Adrenal gland (tissue), 19 donors: ENCODE measurements at places on chromosomes 16 and 17. TPM values are rescaled to one million over a fixed set of nuclear protein-coding genes. Genes with fewer than 3 reads are reported as not detected.

The MYO1D gene
- polyA plus RNA-seq, result 55.5 TPM

The FLYWCH2 gene
- polyA plus RNA-seq, result 49.5 TPM

The ANKFN1 gene
- 0.40 TPM for polyA plus RNA-seq

The KRT13 gene
- polyA plus RNA-seq, result 20.0 TPM

The ASGR1 gene
- polyA plus RNA-seq, result 5.0 TPM

The ITGAD gene
- polyA plus RNA-seq, result 0.16 TPM

The GNGT2 gene
- 3.2 TPM for polyA plus RNA-seq

The PYY gene
- polyA plus RNA-seq, result not detected

The MEIOC gene
- not detected for polyA plus RNA-seq

The GCSH gene
- 13.4 TPM for polyA plus RNA-seq

GRCh38 chr17:81741594-81742452 lies 29.7 kb downstream of the SLC25A10 start:
- DNase-seq, result no peak

GRCh38 chr17:55990332-55991006 lies 162.8 kb upstream of the ANKFN1 start:
- DNase-seq, result no peak

DNA sequence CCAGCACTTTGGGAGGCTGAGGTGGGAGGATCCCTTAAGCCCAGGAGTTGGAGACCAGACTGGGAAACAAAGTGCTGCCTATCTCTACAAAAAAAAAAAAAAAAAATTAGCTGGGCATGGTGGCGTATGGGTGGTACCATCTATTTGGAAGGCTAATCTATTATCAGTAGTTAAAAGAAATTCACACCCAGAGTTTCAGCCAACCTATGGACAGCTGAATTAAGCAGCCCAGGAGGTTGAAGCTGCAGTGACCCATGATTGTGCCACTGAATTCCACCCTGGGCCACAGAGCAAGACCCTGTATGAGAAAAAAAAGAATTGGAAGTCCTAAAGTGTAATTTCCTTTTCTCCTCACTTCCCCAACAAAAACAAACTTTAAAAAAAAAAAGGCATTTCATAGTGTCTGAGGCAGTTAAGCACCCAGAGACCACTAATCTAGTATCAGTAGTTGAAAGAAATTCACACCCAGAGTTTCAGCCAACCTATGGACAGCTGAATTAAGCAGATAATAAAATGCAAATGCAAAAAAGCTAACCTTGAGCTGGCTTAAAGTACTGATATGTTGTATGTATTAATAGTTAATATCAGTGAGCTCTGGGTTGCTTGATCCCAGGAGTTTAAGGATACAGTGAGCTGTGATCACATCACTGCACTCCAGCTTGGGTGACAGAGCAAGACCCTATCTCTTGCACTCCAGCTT lies 18.1 kb downstream of the CLTC start:
- DNase-seq, result no peak

DNA sequence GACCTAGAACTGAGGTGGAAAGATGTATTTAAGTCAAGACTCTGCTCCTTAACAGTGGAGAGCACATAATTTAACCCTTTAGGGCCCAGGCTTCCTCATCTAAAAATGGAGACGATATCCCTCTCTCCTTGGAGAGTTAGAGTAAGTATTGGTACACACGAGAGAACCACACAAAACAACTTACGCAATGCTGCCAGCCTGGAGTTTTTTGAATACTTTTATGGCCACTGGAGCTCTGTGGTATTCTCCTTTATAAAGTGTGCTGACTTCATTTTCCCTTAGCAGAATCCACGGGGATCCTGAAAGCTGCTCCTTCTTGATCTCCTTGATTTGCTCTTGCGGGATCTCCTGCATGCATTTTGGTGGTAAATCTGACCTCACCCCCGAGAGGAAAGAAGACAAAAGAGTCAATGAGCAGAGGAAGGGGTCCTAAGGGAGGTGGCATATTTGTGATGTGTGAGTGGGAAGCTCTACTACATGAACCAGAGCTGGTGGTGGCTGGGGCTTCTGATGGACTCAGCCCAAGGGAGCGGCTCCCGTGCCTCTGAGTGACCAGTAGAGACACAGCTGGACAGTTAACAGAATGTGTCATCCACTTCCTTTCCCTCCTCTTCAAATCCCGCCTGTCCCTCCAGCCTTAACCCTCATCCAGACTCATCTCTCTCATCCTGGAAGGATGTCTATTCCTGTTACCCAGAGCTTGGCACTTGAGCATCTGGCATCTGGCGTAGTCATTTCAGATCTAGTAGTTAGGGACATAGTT lies 9.4 kb downstream of the MLKL start:
- no peak for DNase-seq

GRCh38 chr16:81076566-81077075 lies 417 bp downstream of the C16orf46 start:
- DNase-seq, result peak; percentile 93

GRCh38 chr17:15926039-15926740 lies 18.7 kb upstream of the ADORA2B start:
- DNase-seq, result no peak

DNA sequence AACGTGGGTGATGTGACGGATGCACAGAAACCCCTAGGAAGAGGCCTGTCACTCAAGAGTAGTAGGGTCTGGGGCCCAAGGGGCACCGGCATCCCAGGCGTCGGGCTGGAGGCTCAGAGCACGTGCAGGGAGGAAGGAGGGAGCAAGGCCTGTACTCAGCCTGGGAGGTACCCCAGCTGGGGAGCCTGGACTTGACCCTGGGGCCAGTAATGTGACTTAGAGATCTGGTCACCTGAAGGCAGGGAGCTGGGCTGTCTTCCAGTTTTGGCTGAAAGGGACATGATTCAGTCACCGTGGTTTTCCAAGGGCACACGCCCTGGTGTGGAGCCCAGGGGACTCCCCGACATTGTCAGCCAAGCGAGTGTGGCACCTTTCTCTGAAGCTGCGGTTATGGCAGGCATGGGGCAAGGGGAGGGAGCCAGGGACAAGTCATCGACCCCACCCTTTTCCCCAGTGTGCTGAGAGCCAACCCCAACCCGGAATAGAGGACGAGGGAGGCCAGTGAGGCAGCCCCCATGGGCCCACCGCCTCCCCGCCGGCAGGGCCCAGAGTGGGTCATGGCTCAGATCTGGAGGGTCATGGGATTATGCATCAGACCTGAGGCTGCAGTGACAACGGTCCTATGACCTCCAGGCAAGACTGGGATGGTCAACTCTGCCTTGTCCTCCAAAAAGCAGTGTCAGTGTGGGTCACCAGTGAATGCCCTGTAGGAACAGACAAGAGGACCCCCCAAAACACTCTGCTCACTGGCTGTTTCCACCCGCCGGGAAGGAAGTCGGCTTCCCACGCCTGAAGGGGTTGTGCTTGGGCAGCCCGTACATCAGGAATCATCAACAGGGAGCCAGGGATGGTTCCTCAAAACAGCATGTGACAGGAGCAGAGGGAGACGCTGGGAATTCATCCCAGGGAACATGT lies 41.9 kb downstream of the MEAK7 start:
- DNase-seq, result peak; percentile 33

DNA sequence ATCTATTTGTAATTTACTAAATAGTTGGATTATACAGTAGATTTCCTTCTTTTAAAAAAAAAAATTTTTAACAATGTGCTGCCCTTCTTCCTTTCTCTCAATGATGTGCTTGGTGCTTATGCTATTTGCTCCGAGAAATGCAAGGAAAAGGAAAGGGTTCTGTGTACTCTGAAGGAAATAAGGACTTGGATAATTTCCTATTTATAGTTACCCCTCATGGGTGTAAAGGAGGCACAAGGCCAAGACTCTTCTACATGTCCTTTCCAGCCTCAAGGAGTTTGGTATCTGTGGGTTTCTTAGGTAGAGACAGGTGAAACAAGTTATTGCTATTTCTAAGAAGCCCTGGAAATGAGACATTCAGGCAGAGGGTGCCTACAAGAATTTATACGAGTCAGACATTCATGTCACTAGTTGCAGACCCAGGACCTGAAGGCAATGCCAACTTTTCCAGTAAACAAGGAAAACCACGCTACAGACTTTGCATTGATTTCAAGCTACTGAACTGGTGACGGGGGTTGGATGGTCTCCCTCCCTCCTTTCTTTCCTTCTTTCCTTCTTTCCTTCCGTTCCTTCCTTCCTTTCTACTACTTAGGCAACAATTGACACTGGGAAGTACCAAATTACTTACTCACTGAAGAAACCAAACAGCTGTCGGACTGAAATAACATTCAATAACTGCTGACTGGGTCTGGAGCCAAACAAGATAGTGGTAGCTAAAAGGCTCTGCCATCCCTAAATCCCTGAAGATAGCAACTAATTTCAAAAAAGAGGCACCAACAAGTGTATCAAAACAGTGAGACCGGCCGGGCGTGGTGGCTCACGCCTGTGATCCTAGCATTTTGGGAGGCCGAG lies 33.8 kb upstream of the GHDC start:
- no peak for DNase-seq

DNA sequence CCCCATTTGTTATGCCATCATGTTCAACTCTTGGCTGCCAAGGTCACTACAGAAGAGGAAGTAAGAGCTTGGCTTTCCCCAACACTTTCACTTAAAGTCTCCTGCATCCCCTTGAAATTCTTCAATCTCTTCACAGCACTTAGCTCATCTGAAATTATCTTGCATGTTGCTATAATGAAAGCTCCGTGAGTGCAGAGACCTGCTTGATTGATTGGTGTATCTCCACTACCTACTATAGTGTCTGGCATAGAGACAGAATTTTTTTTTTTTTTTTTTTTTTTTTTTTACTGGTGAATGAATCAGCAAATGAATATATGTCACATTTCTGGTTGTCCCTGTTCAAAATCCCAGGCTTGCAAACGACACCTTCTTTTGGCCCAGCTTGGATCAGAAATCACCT lies 1.9 kb upstream of the SDR42E1 start:
- DNase-seq, result no peak

DNA sequence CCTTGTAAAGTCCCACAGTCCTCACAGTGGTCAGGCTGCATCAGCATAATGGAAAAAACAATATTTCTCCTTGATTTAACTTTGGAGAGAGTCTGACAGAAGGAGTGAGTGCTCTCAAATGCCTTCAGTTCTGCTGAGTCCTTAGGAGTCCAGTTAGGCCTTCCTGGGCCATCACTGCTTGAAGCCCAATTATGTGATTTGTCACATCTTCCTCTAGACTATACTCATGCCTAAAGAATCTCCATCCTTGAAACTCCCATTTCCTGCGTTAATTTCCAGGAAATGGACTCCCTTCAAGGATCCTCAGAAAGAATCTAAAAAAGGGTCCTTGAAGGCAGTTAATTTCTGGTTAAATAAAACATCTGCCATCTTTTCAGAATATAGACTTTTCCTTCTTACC lies 52.8 kb downstream of the SLFN5 start:
- DNase-seq, result no peak

GRCh38 chr17:6072157-6072556 lies 2.0 kb downstream of the WSCD1 start:
- DNase-seq, result no peak

DNA sequence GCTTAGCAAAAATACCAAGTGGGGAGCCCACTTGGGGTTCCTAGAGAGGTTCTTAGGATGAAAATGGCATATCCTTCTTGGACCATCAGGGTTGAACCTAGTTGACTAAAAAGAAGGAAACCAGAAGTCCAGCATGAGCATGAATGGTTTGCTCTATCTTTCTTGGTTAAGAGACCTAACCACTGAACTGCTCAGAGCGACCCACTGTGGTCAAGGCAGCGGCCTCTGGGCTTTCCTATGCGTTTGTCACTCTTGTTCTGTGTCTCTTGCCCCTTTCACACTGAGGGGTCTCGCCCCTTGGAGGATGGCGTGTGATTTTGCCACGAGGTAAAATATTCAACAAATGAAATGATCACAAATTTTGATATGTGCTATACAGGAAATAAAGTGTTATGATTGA lies 526 bp upstream of the BORCS6 start:
- DNase-seq, result no peak

DNA sequence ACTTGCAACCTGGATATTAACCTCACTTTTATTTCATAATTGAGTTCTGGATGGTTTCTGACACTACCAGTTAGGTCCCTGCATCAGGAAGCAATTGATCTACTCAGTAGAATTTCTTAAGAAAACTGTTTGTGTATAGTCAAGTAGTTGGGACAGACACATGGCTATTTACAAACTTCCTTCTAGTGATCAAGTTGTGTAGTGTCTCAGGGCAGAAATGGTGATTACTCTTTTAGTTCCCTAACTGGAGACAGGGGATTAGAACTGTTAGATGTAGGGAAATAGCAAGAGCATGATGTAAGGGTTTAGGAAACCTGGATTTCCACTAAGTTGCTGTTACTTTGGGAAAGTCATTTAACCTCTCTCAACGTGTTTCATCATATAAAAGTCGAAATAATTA lies 30.4 kb downstream of the TMEM100 start:
- DNase-seq, result no peak

DNA sequence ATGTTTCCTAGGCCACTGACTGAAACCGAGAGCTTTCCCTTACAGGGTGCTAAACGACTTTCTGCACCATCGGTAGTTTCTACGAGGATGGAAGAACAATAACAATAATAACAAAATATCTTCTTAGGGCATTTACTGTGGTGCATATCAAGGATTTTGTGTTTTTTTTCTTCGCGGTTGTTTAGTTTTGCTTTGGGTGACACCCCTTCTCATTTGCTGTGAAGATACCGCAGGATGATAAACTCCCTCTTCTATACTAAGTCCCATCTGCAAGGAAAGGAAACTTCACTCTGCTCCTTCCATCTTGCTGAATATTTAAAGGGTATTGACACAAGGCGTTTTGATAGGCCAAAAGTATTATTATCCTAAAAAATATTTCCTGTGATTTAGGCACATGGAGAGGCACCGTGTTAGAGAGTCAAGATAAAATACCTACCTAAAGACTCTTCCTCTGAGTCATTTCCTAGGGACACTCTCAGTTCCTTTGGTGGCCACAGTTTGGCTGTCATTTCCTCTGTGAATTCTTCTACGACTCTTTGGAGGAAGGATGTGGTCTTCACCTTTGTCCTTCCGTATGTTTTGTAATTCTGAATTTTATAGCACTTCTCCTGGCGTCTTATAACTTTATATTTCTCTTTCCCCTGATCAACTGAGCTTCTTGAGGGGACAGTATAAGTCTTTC lies 318.8 kb downstream of the CDH13 start:
- no peak for DNase-seq

DNA sequence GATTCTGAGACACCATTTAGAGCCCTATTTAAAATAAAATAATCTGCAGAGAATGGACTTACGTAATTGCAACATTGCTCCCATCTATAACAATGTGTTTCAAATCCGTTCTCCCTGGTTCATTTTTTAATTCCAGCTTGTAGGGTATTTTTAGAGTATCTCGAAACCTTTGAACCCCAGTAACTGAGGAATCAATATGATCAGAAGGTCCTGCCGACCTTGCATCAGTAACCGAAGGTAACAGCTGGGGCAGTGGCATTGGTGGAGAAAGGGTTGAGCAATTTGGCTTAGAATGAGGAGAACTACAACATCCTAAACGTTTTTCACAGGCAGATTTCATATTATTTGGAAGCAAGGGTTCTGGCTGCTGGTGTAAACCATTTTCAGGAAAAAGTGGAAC lies 49.3 kb downstream of the N4BP1 start:
- no peak for DNase-seq

GRCh38 chr16:81181013-81181720 lies 57.3 kb upstream of the BCO1 start:
- DNase-seq, result peak; percentile 80
